ENCODE measurements at places on chromosomes 11 and 22. TPM values are rescaled to one million over a fixed set of nuclear protein-coding genes. Genes with fewer than 3 reads are reported as not detected.

ACTN3 gene
- 46.2 TPM for polyA plus RNA-seq

C22orf15 gene
- 4.2 TPM for polyA plus RNA-seq

OR8G1 gene
- not detected for polyA plus RNA-seq

C11orf91 gene
- not detected for polyA plus RNA-seq

LRRC10B gene
- polyA plus RNA-seq = 1.1 TPM

OR9Q1 gene
- not detected for polyA plus RNA-seq

JOSD1 gene
- 16.7 TPM for polyA plus RNA-seq

MRGPRX3 gene
- polyA plus RNA-seq = not detected

ACRV1 gene
- polyA plus RNA-seq = not detected

CNIH2 gene
- polyA plus RNA-seq = 11.6 TPM

RASSF10 gene
- 0.99 TPM for polyA plus RNA-seq

CHRNA10 gene
- 0.97 TPM for polyA plus RNA-seq

GLB1L3 gene
- 14.9 TPM for polyA plus RNA-seq

OR8K5 gene
- not detected for polyA plus RNA-seq

P2RY2 gene
- polyA plus RNA-seq = 1.5 TPM

MAJIN gene
- not detected for polyA plus RNA-seq

SLC6A5 gene
- polyA plus RNA-seq = not detected

LIPT2 gene
- 16.7 TPM for polyA plus RNA-seq

SLC43A3 gene
- 61.1 TPM for polyA plus RNA-seq

GRM5 gene
- 0.22 TPM for polyA plus RNA-seq

MMP8 gene
- polyA plus RNA-seq = not detected

BTBD18 gene
- 0.03 TPM for polyA plus RNA-seq

HTR3A gene
- 9.3 TPM for polyA plus RNA-seq

FAM180B gene
- 0.09 TPM for polyA plus RNA-seq

OSM gene
- polyA plus RNA-seq = not detected

EIF3D gene
- 408 TPM for polyA plus RNA-seq

Measured in H1 (cell line).